ENCODE measurements at places on chromosomes 2 and 18. TPM values are rescaled to one million over a fixed set of nuclear protein-coding genes. Genes with fewer than 3 reads are reported as not detected.

QPCT gene
- total RNA-seq, result 1.4 TPM

RNF125 gene
- total RNA-seq, result 38.2 TPM

AGXT gene
- not detected for total RNA-seq

MC5R gene
- total RNA-seq, result not detected

TOGARAM2 gene
- total RNA-seq, result 1.8 TPM

AMER3 gene
- total RNA-seq, result not detected

UGT1A8 gene
- total RNA-seq, result not detected

TMEM178A gene
- not detected for total RNA-seq

TSN gene
- 54.0 TPM for total RNA-seq

SLC23A3 gene
- total RNA-seq, result 12.1 TPM

CRYGC gene
- total RNA-seq, result not detected

SRD5A2 gene
- not detected for total RNA-seq

NAGK gene
- total RNA-seq, result 167 TPM

AQP12B gene
- total RNA-seq, result not detected

LRATD1 gene
- not detected for total RNA-seq

All from CD4-positive, alpha-beta memory T cell (primary cell).